Activated T-helper 2 cell treated with anti-CD3 and anti-CD28 coated beads, Interferon-gamma antibody, Interleukin-2, Interleukin-4, amounts not matched to agents 10 μg/mL and 5 μg/mL and 100 μg/mL, durations not matched to agents 14 hours and 24 hours and 36 hours (primary cell): ENCODE measurements at places on chromosomes 16 and 17. TPM values are rescaled to one million over a fixed set of nuclear protein-coding genes. Genes with fewer than 3 reads are reported as not detected.

GRCh38 chr16:4603624-4604170 lies 11.0 kb downstream of the UBALD1 start:
- H3K4me3 ChIP-seq = no peak overlapping the region
- H3K27me3 ChIP-seq = no peaks in the 10 kb centered on the region
- no peaks in the 10 kb centered on the region for H3K36me3 ChIP-seq
- H3K4me1 ChIP-seq = no peaks in the 10 kb centered on the region

- H3K27ac ChIP-seq = no peak overlapping the region
- DNase-seq = no peak
- peaks cover 3% of the 10 kb centered on the region for H3K4me1 ChIP-seq
- peaks cover 58% of the 10 kb centered on the region for H3K27me3 ChIP-seq
- H3K4me3 ChIP-seq = peak overlapping the region; percentile 54
These were observed 776 bp downstream of the LRRC75A start for GRCh38 chr17:16491131-16491702.

- no peaks in the 10 kb centered on the region for H3K4me1 ChIP-seq
- no peak for DNase-seq
- no peak overlapping the region for H3K4me3 ChIP-seq
These were observed 108.8 kb downstream of the ELAC2 start for GRCh38 chr17:12909046-12909445.

GRCh38 chr17:3989041-3989886 lies 25.0 kb upstream of the ATP2A3 start:
- no peak overlapping the region for H3K4me3 ChIP-seq
- no peaks in the 10 kb centered on the region for H3K36me3 ChIP-seq
- no peak overlapping the region for H3K27ac ChIP-seq
- DNase-seq = no peak
- peaks cover 14% of the 10 kb centered on the region for H3K27me3 ChIP-seq

- H3K4me1 ChIP-seq = peaks cover 64% of the 10 kb centered on the region
- peak overlapping the region; percentile 59 for H3K4me3 ChIP-seq
- no peaks in the 10 kb centered on the region for H3K27me3 ChIP-seq
- H3K27ac ChIP-seq = peak overlapping the region; percentile 93
- peaks cover 51% of the 10 kb centered on the region for H3K36me3 ChIP-seq
These were observed 40.8 kb downstream of the CYB5B start for GRCh38 chr16:69465083-69465721.

DNA sequence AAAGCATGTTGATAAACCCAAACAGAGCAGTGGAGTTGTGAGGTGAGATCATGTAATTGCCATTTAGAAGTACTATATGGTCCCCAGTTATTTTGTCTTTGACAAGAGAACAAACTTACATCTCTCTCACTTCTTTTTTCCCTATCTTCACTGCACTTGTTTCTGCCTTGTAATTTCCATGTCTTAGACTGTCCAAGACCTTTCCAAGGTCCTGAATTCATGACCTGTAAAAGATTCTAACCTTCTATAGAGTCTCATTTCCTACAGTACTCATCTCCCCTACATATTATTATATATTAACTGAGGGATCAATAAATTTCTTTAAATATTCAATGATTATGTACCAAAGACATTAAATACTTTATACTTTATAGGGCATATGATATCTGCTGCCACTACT lies 295.3 kb upstream of the KIF2B start:
- H3K4me1 ChIP-seq = no peaks in the 10 kb centered on the region
- DNase-seq = no peak
- no peak overlapping the region for H3K4me3 ChIP-seq
- H3K27ac ChIP-seq = no peak overlapping the region
- H3K36me3 ChIP-seq = no peaks in the 10 kb centered on the region

DNA sequence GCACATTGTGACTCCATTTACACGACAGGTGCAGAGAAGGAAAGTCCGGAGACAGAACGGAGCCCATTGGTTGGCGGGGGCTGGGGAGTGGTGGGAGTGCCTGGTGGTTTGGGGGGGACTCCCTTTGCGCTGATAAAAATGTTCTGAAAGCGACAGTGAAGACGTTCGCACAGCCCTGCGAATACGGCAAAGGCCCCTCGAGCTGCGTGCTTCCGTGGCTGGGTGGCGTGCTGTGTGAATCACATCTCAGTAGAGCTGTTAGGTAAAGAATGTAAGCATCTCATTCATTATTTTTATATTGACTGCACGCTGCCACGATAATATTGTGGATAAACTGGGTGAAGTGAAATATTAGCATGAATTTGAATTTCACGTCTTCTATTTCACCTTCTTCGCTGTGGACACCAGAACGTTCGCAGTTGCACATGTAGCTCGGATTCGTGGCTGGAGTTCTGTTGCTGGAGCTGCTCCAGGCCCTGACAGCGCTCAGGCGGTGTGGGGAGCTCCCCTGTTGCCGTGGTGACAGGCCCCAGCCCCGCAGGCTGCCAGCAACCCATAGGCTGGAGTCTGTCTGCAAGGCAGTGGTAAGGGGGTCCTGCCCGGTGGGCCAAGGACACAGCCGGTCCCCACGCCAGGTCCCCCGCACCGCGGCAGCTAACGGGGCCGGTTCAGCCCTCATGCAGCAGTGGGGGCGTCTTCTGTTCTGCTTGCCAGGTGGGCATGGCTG lies 44.6 kb downstream of the SOX8 start:
- H3K4me1 ChIP-seq = no peaks in the 10 kb centered on the region
- DNase-seq = no peak
- no peak overlapping the region for H3K4me3 ChIP-seq
- H3K36me3 ChIP-seq = no peaks in the 10 kb centered on the region

DNA sequence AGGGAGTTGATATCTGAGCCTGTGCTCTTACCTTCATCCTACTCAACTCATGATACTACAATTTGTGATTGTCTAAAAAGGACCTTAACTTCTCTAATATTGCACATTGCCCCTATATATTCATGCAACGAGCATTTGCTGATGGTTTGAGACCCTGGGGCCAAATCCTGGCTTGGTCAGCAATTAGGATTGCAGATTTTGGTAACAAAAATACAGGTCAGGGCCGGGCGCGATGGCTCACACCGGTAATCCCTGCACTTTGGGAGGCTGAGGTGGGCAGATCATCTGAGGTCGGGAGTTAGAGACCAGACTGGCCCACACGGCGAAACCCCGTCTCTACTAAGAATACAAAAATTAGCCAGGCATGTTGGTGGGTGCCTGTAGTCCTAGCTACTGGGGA lies 35.4 kb upstream of the HAPSTR1 start:
- no peaks in the 10 kb centered on the region for H3K36me3 ChIP-seq
- no peak for DNase-seq
- H3K4me1 ChIP-seq = peaks cover 4% of the 10 kb centered on the region
- no peak overlapping the region for H3K27ac ChIP-seq

Gene SCIMP
- not detected in 2 replicates for total RNA-seq

Gene HOXB5
- total RNA-seq = not detected in 2 replicates

Gene ZNF23
- total RNA-seq = 4.9 and 6.0 TPM in 2 replicates

Gene TK1
- 64.6 and 65.9 TPM in 2 replicates for total RNA-seq

Gene ACAP1
- total RNA-seq = 361 and 382 TPM in 2 replicates
